NCI-H146 (cell line): ENCODE measurements at places on chromosomes 4 and X.

DNA sequence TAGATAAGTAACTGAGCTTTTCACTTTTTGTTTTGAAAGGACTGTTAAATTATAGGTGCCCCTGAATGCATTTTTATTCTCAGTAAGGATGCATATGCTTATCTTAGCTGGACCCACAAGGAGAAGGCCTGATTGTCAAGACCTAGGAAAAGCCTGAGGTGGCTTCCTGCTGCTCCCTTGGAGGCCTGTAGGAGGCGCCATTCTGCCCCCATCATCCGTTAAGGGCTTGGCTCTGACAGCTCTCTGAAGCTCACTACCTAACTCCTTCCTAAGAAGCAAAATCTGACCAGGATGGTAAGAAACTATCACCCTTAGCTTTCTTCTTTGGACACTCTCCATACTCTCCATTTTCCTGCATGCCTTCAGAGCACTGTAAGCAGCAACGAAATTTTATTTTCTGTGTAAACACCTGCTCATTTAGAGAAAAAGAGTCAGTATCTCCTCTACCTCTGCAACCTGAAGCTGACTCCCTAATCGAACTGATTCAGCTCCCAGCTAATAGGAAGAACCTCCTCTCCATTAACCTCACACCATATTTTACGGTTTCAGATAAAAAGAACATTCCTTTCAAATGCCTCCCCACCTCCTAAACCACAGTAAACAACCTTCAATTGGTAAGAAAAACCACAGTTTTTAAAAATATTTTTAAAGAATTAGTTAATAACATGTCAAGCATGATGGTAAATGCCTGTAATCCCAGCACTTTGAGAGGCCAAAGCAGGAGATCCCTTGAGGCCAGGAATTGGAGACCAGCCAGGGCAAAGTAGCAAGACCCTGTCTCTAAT is 73.4 kb upstream of the EDNRA start:
- DNase-seq, result no peak

DNA sequence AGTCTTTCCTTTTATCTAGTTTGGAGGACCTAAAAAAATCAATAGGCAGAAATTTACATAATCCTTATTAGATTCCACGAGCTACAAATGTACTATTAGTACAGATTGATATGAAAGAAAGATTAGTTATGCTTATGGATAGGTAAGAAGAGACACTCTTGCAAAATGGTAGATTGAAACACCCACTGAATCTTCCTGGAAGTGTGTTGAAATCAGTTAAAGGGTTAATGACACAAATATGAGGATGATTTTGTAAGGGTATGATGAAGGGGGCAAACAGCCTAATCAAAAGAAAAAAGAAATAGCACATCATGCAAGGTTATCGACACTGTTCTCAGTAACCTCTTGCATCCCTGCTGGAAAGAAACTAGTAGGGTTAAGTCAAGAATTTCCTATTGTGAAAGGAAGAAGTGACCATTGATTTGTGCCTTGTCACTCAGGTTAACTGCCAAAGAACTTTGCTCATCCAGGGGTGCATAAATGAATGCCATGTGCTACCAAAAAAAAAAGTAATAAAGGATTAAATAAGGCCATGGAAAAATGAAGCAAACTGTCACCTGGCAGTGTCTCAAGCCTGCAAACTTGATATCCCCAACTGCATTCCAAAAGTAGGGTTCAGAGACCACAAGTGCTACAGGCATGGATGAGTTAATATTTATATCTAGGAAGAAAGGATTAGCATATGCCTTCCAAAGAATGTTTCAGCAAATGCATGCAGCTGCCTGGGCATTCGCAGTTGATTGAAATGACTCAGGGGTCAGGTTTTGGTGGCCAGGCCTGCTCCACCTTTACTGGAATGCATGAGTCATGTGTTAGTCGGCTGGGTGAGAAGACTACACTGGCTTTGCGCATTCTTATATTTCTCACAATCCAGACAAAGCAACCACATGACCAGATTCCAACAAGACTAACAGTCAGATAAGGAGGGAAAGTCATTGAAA is 78.3 kb upstream of the ATXN3L start:
- DNase-seq, result no peak

DNA sequence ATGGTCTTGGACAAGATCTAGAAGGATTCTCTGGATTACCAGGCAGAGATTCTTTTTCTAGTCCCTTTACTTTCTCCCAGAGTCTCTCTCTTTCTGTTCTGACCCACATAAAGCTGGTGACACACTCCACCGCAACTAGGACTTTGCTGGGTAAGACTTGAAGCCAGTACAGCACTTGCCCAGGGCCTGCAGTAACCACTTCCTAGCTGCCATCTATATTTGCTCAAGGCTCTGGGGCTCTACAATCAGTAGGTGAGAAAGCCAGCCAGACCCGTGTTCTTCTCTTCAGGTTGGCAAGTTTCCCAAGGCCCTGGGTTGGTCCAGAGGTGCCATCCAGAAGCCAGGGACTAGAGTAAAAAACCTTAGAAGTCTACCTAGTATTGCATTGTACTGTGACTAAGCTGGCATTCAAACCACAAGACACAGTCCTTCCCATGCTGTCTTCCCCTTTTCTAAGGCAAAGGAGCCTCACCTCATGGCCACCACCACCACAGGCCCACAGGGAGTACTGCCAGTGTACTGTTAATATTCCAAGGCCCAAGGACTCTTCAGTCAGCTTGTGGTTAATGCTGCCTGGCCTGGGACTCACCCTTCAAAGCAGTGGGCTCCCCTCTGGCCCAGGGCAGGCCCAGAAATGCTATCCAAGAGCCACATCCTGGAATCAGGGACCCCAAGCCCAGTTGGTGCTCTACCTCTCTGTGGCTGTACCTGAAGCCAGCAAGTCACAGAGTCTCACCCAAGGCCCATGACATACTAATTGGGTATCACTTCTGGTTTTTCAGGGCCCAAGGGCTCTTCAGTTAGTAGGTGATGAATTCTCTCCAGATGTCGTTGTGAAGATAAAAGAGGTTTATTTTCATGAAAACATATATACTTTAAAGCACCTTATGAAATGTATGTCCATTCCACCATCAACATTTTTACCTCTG is 54.7 kb downstream of the CD38 start:
- no peak for DNase-seq

DNA sequence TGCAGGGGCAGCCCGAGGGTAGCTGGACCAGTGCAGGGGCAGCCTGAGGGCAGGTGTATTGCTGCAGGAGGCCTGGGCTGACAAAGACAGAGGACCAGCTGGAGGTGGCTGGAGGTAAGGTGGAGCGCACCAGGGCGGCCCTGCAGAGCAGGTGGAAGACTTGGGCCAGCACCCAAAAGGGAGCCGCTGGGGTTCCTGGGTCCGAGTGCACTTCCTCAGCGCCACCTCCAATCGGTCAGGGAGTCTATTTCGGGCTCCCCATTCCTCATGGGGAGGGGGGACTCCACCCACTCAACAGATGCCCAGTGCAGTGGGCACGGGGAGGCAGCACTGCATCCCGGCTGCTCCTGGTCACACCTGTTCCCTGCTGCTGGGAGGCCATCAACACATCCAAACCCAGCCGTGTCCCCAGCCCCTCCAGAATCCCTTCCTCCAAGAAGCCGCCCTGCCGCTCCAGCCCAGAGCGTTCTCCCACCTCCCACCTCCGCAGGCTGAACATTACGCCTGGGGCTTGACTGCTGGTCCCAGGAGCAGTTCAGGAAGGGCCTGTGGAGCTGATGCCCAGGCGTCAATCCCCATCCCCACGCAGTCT is 1.5 kb downstream of the LRPAP1 start:
- DNase-seq, result no peak

- no peak for DNase-seq
These were observed 80.2 kb downstream of the HTRA3 start for GRCh38 chr4:8349664-8350236.

- no peak for DNase-seq
These were observed 54.5 kb downstream of the CLDN34 start for GRCh38 chrX:10021461-10022272.

- DNase-seq, result no peak
These were observed 33.3 kb upstream of the GPC4 start for GRCh38 chrX:133448512-133449076.

GRCh38 chr4:39024311-39024865 is 7.8 kb downstream of the TMEM156 start:
- no peak for DNase-seq

DNA sequence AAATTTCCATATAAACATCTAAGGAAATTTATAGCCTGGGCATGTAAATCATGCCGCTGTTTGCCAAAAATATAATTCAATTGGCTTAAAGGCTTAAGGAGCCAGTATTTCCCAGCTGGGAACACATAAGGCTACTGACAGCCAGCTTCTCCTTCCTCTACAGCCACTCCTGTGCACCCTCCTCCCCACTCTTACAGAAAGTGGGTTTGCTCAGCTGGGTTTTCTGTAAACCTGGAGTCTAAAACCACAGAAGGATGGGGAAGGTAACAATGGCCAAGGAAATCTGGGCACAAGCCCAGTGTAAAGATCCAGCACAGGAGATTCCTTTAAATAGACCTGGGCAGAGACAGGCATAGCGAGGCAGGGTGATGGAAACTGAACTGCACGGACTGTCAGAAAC is 18.5 kb downstream of the ACSL1 start:
- no peak for DNase-seq

GRCh38 chr4:151100531-151100930 is 1.1 kb downstream of the RPS3A start:
- DNase-seq, result no peak

DNA sequence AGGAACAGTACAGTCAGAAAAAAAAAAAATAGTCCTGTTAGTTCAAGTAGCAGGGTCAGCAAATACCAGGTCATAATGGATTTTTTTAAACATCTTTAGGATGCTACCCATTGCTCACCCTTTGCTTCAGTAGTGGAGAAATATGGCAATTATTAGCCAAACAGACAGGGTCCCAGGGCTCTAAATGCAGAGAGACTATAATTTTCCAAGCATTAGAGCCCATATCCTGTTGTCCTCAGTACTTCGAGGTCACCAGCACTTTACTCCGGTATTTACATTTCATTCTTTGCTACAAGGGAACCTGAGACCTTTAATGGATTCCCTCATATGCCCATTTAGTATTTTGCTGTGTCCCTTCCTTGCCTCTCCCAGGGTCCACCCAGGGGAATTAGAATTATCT is 1562.9 kb upstream of the TENM3 start:
- DNase-seq, result peak; percentile 80

- no peak for DNase-seq
These were observed 21.8 kb downstream of the FGD1 start for GRCh38 chrX:54473993-54474859.

DNA sequence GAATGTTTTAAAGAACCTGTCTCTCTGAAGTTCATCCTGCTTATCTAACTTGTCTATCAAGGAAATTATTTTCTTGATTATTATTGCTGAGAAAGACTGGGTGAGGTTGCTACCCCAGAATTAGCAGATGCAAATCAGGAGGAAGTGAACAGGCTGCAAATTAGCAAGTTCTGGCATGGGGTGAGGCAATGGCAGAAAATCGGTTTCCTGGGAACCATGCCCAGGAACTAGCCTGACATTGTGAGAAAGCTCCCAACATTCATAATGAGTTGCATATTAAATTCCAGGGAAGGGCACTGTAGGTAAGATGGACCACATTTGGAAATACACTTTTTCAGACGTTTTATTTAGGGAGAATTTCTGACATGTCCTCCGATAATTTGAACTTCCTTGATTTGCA is 11.6 kb downstream of the ARSF start:
- no peak for DNase-seq

GRCh38 chr4:141463678-141464077 is 172.7 kb upstream of the IL15 start:
- no peak for DNase-seq

GRCh38 chr4:72390409-72390808 is 178.6 kb downstream of the ADAMTS3 start:
- no peak for DNase-seq

DNA sequence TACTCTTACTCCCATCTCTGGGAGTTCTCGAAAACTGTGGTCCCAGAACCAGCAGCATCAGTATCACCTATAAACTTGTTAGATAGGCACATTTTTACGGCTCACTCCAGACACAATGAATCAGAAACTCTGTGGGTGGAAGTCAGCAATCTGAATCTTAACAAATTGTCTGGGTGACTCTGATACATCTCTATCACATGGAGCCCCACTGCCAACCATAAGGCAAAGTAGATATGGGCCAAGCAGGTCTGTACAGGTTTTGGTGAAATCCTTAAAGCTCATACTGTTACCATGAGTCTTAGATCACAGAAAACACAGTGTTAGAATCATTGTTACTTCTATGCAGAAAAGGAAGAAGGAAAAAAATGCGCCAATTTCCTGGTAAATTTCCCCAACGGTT is 122.5 kb upstream of the HCCS start:
- DNase-seq, result no peak

GRCh38 chr4:74287791-74288190 is 20.5 kb upstream of the EPGN start:
- DNase-seq, result no peak

- DNase-seq, result no peak
These were observed 157.1 kb downstream of the DCLK2 start for GRCh38 chr4:150235317-150235716.

DNA sequence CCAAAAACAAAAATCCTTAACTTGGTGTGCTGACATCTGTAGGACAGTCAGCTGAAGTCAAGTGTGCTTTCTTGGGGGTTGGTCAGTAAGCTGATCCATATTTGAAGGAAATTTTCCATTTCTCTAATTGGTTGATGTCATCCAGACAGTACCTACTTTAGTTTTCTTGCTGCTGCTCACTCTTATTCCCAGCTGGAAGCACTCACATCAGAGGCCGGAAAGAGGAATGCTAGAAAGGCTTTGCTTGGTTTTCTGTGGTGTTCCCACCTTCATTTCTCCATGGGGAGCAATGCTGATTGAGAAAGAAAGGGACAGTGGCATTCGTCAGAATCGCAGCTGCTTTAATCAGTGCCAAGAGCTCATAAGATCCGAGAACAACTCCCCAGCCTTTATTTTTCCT is 227.0 kb downstream of the C4orf33 start:
- peak; percentile 18 for DNase-seq

- no peak for DNase-seq
These were observed 196.1 kb downstream of the ZNF330 start for GRCh38 chr4:141416677-141417363.

GRCh38 chrX:99914635-99915034 is 495.4 kb downstream of the PCDH19 start:
- peak; percentile 33 for DNase-seq

- DNase-seq, result no peak
These were observed 281.0 kb upstream of the FAT1 start for GRCh38 chr4:187004628-187005027.

GRCh38 chrX:810186-810585 is 179.6 kb downstream of the SHOX start:
- no peak for DNase-seq

DNA sequence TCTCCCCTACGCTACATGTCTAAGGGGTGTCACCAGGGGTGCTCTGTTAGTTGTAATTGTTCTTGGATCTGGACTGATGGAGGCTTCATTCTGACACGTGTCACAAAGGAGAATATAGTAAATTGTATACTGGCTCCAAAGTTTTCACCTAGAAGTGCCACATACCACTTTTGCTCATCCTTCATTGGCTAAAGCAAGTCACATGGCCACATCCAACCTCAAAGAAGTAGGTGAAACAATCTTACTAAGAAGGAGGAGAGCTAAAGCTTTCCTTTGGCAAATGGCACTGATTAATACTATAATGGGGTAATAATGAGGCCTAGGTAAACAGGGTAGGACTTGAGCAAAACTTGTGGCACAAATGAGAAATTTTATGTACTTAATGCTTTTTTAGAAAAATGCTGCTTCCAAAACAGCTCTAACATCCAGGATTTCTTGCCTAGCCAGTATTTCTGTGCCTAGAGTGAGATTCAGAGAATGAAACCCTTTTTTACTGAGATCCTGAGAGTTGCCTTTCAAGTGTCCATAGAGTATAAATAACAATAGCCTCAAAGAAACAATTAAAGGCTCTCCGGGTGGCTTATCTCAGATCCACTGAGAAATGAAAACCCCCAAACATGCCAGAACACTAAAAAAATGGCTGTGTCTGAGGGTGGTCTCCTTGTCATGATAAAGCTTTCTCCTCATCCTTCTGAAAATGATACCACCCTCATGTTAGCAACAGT is 34.7 kb downstream of the NHS start:
- no peak for DNase-seq
